Stimulated activated CD8-positive, alpha-beta memory T cell treated with anti-CD3 and anti-CD28 coated beads, Interleukin-15, amount 100 ng/mL, for 4 hours (primary cell): ENCODE measurements at places on chromosomes 7 and 10.

DNA sequence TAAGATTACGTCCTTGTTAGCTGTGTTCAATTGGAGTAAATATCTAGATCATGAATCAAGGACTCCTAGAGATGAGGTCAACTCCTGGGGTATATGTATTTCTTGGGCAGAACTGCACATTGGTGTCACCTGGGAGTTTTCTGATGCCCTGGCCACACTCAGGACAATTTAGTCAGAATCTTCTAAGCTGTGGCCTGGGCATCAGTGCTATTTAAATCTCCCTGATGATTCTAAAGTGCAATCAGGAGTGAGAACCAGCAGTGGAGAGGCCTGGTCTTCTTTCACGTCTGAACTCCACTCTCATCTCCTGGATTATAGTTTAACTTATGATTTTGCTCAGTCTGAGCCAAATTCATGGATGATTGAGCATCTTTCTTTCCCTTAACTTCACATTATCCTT lies 218.0 kb downstream of the BMPER start:
- no peak for DNase-seq

GRCh38 chr10:13161857-13162271 lies 506 bp downstream of the MCM10 start:
- no peak for DNase-seq

DNA sequence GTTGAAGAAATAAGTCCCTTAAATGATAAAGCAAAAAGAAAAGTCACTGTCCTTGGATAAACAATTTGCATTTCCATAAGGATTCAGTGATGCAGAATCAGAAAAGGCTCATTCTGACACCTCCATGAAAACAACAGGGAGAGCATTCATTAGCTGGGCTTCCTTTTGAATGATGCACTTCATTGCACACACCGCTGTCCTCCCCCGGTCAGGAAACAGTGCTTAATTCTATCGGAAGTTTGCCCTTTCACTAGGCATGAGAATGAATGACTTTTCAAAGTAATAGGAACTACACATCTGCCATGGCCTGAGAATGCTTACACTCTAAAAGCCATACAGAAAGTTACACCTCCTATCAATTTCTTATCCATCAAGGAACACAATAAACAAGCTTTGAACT lies 4.2 kb downstream of the PCDH15 start:
- no peak for DNase-seq

DNA sequence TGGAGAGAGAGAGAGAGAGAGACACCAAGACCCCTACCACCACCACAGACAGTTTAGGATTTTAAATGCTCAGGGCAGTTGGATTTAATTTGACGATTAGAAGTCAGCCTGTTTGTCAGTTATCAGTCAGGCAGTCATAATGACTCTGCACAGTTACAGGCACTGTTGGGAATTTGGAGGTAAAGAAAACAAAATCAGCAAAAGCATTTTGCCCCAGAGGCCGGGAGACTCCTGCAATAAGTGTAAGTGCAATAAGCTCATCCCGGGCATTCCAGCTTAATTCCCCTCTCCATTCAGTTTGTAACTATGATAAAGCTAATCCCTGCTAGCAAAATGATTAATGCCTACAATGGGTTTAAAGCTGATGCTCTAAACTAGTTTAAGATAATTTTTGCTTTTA lies 13.5 kb downstream of the SEMA3C start:
- no peak for DNase-seq

DNA sequence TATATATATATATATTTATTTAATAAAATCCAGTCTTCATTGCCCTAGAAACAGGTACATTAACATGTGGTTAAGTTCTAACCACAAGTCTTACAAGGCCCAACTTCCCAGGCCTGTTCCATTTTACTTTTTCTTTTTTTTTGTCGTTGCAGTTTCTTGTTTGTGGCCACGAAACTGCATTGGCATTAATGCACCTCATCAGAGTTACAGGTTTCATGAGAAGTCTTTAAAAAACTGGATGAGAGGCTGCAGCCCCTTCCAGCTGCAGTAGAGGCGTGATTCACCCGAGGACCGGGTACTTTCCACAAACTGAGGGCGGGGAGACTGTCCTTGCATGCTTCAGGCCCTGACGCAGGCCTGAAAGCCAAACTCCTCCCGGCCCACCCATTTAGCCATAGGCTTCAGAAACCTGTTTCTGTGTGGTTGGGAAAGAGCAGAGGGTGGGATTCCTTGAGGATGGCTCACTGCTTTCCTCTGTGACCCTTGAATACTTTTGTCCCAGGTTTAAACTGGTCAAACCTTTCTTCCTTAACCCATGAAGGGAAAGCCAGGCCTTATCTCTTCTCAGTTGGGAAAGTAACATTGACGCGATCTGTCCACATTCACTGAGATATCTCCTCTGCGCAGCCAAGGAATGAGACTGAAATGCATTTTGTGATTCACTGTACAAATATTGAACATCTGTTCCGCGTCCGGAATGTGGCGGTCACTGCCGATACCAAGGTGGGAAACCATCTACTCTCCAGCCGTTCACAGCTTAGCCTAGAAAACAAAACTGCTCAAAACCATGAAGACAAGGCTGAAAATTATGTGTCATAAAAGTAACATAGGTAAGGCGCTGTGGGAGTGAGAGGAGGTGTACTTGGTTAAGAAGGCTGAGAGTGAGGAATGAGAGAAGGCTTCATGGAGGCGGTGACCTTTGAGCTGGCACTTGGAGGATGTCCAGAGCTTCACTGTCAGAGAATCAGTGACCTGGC lies 311.7 kb downstream of the GATA3 start:
- peak; percentile 43 for DNase-seq

DNA sequence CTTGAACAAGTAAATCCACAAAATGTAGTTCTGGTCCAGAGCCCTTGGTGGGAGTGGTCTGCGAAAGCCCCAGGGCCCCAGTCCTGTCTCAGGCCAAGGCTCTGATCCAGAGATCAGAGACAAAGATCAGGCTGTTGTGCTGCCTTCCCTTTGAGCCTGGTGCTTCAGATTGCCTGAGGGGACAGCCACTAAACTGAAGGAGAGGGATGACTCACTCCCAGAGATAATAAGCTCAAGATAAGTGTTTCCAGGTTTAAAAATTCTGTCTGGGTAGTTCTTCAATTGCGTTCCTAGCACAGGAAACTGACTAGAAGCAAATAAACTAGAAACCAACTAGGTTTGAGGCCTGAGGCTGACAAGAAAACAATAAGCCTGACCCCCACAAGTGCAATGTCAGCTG lies 190.2 kb downstream of the RAMP3 start:
- DNase-seq, result no peak

- DNase-seq, result no peak
Observed at GRCh38 chr10:100827819-100828737, 82.7 kb downstream of the PAX2 start.

- DNase-seq, result no peak
Observed at GRCh38 chr7:132697003-132697402, 120.7 kb upstream of the PLXNA4 start.

DNA sequence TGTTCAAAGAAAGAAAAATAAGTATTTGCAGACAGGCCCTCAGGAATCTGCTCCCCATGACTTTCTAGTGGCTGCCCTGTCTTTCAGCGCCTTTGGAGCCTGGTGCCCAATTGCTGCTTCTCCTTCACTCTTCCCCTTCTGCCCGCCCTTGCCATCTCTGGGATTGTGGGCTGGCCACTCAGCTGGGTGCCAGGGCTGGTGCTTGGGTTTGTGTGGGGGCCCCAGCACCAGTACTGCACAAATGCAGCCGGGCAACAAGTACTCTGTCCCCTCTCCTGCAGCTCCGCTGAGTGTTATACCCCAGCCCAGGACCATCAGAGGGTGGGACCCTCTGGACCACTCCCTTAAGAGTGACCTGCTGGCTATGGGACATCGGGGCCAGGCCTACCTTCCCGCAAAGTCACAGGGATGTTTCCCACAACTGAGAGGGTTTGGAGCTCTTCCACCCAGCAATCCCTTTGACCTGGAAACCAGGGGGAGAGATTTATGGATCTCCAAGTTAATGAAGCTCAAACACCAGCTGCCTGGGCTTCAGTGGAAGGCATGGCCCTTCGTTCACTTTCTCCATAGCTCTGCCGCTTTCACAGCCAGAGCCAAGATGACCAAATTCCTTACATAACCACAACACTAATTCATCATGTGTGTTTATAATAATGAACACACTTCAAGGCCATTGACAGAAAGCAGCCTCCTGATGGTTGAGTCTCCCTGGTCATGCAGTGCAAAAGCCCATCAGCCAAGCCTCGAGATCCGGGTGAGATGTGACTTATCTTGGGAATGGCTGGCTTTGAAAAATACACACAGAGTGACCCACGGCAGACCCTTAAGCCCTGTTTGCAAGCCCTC lies 313.9 kb upstream of the ZNF32 start:
- no peak for DNase-seq

GRCh38 chr7:31679574-31680305 lies 7.3 kb upstream of the PPP1R17 start:
- DNase-seq, result no peak

DNA sequence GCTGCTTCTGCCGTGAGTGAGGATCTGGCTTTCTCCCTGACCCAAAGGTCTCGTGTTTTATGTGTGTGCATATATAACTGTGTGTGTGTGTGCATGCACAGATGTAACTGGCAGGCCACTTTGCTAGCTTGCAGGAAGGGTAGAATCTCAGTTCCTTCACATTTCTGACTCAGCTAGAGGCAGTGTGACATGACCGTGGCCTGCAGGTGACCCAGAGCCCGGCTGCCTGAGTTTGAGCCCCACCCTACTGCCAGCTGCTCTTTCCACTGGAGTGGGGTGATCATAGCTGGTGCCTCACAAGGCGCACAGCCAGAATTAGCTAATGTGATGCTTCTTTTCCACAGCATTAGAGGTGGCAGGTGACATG lies 9.3 kb upstream of the MYL7 start:
- no peak for DNase-seq

DNA sequence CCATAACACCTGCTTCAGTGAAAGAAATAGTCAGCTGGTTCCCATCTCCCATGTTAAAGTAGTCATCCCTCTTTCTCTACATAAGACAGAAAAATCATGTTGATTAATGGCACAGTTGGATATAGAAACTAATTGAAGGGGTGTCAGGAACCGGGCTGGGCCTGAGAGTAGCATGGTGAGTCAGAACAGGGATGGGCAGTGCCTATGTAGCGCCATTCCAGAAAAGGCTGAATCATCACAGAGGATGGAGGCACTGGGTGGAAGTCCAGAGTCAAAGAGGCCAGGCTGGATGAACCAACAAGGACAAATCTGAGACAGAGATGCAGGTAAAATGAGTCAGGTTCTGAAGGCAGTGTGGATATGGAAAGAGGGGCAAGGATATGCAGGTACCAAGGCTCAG lies 201.2 kb downstream of the LHFPL3 start:
- DNase-seq, result no peak

GRCh38 chr10:3399756-3400155 lies 227.2 kb upstream of the PITRM1 start:
- no peak for DNase-seq

- no peak for DNase-seq
Observed at GRCh38 chr7:98187138-98187502, 24.1 kb upstream of the BHLHA15 start.

DNA sequence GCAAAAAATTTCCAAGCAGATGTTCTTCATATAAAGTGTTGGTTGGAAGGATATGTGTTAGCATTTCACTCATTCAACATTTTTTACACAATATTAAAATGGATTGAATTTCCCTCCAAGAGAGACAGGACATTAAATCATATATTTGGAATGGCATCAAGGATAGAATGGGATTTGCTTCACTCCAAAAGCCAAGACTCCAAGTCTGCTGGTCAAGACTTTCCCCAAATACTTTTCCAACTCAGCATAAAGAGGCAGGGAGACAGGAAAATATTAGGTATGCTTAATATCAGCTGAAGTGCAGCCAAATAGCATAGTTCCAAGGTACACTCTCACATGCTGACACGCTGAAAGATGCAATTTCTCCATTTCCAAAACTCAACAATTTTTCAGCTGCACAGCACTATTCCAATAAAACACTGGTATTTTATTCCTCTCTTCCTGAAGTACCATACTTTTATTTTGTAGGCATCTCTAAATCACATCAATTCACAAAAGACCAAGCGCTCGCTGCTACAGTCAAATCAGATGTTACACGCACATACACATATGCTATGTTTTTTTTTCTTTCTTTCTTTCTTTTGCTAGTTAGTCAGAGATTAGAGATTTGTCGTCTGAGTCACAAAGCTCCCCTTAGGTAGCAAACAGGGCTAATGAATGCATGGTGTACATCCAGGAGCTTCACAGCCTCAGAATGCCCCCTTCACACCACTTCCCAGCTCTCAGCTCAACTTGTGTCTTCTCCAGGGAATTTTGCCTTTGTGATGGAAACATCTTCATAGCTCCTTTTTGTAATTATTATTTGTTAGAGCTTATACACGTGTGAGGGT lies 1033.8 kb upstream of the AUTS2 start:
- no peak for DNase-seq

GRCh38 chr10:95637911-95638310 lies 18.6 kb downstream of the ALDH18A1 start:
- no peak for DNase-seq

- DNase-seq, result no peak
Observed at GRCh38 chr7:64463636-64464375, 99.1 kb downstream of the ZNF680 start.

- DNase-seq, result no peak
Observed at GRCh38 chr7:149866139-149866778, 7.5 kb upstream of the ATP6V0E2 start.

DNA sequence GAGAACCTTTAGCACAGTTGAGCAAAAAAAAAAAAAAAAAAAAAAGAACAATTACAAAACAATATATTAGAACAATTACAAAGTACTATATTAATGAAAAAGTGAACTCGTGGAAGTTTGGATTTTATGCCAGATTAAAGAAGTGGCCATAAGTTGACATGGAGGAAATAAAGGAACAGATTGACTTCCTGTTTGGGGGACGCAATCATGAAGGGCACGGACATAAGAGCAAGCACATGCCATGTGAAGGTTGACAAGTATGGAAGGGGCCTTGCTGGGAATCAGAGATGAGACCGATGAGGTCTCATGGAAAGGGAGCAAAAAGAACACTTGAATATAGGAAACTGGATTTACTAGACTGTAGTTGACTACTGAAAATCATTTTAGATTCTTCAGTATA lies 61.7 kb downstream of the ICA1 start:
- no peak for DNase-seq

GRCh38 chr10:103548581-103549348 lies 55.3 kb downstream of the NEURL1 start:
- no peak for DNase-seq

- DNase-seq, result no peak
Observed at GRCh38 chr7:13851736-13852135, 137.7 kb downstream of the ETV1 start.

DNA sequence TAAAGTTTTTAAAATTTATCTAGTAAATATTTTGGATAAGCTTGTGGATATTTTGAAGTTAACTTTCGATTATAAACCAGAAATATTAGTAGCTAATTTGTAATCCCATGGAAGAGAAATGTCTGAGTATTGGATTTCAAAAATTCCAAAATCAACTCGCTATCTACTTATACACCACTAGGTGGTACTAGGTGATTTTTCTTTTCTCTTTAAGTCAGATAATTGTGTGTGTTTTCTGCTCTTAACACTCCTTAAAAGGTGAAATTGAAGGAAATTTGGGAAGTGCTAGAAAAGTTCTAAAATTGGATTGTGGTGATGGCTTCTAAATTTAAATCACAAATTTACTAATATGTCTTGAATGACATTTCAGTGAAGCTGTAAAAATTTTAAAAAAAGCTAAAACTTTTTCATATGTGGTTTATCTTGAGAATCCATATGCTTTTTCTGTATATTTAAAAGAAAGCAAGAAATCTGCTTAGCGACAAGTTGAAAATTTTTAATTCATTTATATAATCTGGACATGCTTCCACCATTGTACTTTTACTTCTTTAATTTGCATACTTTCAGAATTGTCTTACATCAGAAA lies 90.2 kb downstream of the IPMK start:
- no peak for DNase-seq

- DNase-seq, result no peak
Observed at GRCh38 chr7:8938044-8938805, 504.8 kb downstream of the NXPH1 start.

- DNase-seq, result no peak
Observed at GRCh38 chr7:3380886-3381685, 80.0 kb downstream of the SDK1 start.
